ENCODE measurements at places on chromosomes 4 and X. TPM values are rescaled to one million over a fixed set of nuclear protein-coding genes. Genes with fewer than 3 reads are reported as not detected.

The FOXR2 gene
- total RNA-seq = not detected

The CTPS2 gene
- total RNA-seq = 6.2 TPM

The PNMA5 gene
- not detected for total RNA-seq

The FANCB gene
- 12.7 TPM for total RNA-seq

The IQSEC2 gene
- 5.6 TPM for total RNA-seq

The SSX1 gene
- not detected for total RNA-seq

The LDB2 gene
- 85.9 TPM for total RNA-seq

The RAB39B gene
- 1.6 TPM for total RNA-seq

The SLAIN2 gene
- total RNA-seq = 9.6 TPM

The OTUD6A gene
- not detected for total RNA-seq

The SYTL4 gene
- total RNA-seq = 5.1 TPM

The TTC29 gene
- not detected for total RNA-seq

The TEC gene
- 3.5 TPM for total RNA-seq

The PNMA6A gene
- 1.3 TPM for total RNA-seq

The PAGE2B gene
- not detected for total RNA-seq

The ABCE1 gene
- total RNA-seq = 144 TPM

The NPNT gene
- total RNA-seq = not detected

The LRIT3 gene
- total RNA-seq = under 0.01 TPM

The FHIP1A gene
- total RNA-seq = 0.99 TPM

The CNGA1 gene
- not detected for total RNA-seq

The ATP11C gene
- 48.2 TPM for total RNA-seq

The FMR1NB gene
- not detected for total RNA-seq

The TRAM1L1 gene
- total RNA-seq = 4.3 TPM

The GAGE12J gene
- total RNA-seq = not detected

The ARHGAP36 gene
- not detected for total RNA-seq

The RASL11B gene
- total RNA-seq = not detected

The DKK2 gene
- 0.82 TPM for total RNA-seq

The TRIM2 gene
- total RNA-seq = 78.5 TPM

The BGN gene
- 133 TPM for total RNA-seq

The CRLF2 gene
- total RNA-seq = not detected

The XAGE1A gene
- total RNA-seq = not detected

The NDP gene
- total RNA-seq = 0.41 TPM

The ATP1B4 gene
- total RNA-seq = not detected

The MAEA gene
- 54.8 TPM for total RNA-seq

The SHOX gene
- total RNA-seq = not detected

The AKAP4 gene
- under 0.01 TPM for total RNA-seq

The PROM1 gene
- total RNA-seq = under 0.01 TPM

The AMTN gene
- not detected for total RNA-seq

The ATP6AP1 gene
- 36.1 TPM for total RNA-seq

The FGFBP2 gene
- total RNA-seq = not detected

The XKRX gene
- total RNA-seq = 0.36 TPM

The MAGEE1 gene
- 2.5 TPM for total RNA-seq

The SPANXD gene
- not detected for total RNA-seq

The TBX22 gene
- total RNA-seq = not detected

The CRMP1 gene
- not detected for total RNA-seq

The KLHL15 gene
- 7.0 TPM for total RNA-seq

The C4orf51 gene
- total RNA-seq = not detected

The GLRA2 gene
- not detected for total RNA-seq

The CACNA1F gene
- total RNA-seq = not detected

The TMSB15B gene
- total RNA-seq = 7.6 TPM
